Right ventricle myocardium inferior (tissue), 1 donor: ENCODE measurements at places on chromosomes 1 and 21. TPM values are rescaled to one million over a fixed set of nuclear protein-coding genes. Genes with fewer than 3 reads are reported as not detected.

- no peak for DNase-seq
These were observed 33.2 kb downstream of the OTUD7B start for GRCh38 chr1:149977345-149977744.

- no peak for DNase-seq
These were observed 23.4 kb upstream of the ATF3 start for GRCh38 chr1:212585210-212585609.

DNA sequence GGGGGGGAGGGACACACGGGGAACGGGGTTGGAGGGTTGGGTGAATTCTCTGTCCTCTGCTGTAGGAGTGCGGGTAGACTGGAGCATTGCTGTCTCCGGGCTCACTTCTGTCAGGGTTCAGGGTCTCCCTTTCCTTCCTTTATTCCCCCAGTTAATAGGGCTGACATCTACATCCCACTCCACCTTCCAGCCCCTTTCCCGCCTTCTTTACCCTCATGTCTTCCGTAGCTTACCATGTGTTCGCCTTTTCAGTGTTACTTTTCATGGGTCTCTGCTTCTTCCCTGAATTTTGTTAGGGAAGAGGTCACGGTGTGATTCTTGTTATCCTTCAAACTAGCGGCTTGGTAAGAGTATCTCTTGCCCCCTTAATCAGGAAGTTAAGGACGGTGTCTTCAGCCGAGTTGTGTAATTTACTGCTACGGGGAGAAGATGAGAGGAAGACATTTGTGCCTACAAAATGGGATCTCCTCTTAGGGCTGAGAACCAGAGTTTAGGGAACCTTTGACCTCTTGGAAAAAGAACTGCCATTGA, 917 bp downstream of the RAP1A start:
- DNase-seq = no peak

DNA sequence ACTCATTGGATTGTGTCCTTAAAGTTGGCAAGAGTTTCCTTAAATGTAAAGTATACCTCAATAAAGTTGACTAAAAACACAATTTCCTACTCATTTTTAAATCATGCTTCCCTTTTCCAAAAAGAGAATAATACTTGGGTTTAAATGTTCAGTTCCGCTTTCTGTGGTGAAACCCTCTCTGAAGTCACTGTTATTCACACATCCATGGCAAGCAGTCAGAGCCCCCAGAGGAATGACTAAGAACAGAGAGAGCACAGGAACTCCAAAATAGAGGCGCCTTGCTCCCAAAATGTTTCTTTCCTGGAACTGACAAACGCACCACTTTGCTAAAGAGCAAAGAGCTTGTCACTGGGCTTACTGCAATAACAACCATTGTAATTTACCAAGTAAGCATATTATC, 142.5 kb downstream of the TIAM1 start:
- no peak for DNase-seq

DNA sequence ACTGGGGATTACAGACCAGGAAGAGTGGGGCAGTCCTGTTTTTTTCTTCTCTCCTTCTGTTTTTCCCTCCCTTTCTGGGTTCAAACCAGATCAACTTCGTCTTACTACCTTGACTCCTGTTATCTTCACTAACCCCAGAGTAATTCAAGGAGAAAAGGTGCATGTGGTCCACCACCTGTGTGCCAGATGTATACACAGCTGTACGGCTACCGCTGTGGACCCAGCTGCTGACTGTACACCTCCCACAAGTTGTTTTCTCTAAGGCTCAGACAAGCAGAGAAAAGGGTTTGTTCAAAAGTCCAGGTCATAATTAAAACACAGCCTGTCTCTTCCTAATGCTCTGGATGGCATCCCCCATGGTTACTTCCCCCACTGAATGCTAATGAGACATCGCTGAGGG, 102.1 kb downstream of the LMX1A start:
- no peak for DNase-seq

- no peak for DNase-seq
These were observed 20.5 kb downstream of the MIER1 start for GRCh38 chr1:66945316-66945715.

- DNase-seq = no peak
These were observed 2.0 kb upstream of the COQ8A start for GRCh38 chr1:226937940-226938725.

- DNase-seq = peak; percentile 45
These were observed 4.0 kb downstream of the FBLIM1 start for GRCh38 chr1:15762546-15762945.

GRCh38 chr21:41956926-41957729, 3.3 kb upstream of the C2CD2 start:
- DNase-seq = no peak

- DNase-seq = no peak
These were observed 128.5 kb upstream of the EDN2 start for GRCh38 chr1:41612953-41613352.

DNA sequence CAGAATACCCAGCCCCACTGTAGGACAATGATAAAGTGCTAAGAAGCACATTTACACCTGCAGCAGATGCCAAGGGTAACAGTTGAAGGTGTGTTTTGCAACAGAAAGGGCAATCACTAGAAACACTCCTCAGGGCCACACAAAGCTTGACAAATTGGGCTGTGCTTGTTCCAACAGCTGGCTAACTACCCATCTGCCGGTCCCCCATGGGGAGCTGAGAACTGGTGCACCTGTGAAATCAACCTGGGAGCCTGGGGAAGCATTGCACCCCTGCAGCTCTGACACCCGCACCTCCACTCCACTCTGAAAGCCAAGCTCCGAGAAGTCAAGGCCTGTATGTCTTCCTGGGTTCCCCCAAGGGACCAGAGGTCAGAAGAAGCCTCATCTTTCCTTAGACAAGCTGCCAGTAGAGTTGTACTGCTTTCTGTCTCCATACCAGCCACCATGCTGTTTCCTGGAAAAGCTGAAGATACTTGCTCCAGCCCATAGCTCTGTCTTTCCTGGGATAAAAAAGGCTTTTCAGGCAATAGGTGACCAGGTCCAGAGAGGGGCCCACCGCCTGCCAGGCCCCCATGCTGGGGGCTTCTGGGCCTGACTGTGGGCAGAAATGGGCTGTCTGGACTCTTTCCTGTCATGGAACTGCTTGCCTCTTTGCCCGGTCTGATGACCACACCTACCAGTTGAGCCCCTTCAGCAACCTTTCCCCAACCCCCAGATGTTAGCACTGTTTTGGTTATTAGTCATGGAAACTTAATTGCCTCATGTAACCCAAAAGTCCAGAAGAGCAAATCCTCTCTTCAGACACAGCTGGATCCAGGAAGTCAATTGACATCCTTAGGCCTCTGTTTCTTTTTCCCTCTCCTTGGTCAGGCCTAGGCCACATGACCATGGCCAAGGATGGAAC, 93.6 kb downstream of the KIF14 start:
- DNase-seq = no peak

- no peak for DNase-seq
These were observed 113.1 kb downstream of the ZNF326 start for GRCh38 chr1:90107990-90108389.

- DNase-seq = no peak
These were observed 35.6 kb upstream of the MGST3 start for GRCh38 chr1:165595246-165595938.

DNA sequence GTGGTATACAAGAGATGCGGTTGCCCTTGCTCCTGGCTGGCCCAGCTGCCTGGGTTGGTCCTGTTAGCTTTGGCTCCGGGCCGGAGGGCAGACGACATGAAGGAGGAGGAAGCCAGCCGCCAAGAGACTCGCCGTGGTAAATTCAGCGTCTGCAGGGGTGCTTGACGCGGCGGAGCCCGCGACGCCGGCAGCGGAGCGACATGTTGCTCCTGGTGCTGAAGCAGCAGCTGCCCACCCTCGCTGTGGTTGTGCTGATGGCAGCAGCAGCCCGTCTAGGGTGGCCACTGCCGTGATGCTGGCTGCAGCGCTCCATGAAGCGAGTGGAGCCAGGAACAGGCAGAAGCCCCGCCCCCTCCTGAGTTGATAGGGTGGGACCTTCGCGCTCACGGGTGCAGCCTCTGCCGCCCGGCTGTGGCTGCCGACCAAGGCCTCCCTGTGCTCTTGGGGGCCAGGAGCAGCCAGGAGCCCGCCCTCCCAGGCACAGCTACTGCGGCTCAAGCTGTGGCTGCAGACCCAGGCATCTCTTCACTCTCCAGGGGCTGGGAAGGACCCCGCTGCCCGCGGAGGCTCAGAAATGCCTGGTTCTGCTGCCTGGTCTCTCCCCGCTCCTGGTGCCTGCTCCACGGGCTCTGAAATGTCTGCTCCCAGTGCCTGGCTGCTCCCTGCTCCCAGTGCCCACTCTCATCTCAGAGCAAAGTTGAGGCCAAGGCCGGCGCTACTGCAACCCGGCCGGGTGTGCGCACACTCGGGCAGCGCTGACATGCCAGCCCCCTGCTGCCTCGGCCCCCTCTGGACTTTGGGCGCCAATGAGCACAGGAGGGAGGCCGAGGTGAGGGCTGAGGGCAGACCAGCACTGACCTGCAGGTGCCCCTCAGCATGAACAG, 4.4 kb upstream of the ZNF692 start:
- DNase-seq = peak; percentile 93

- DNase-seq = peak; percentile 82
These were observed 90.2 kb downstream of the DMRTA2 start for GRCh38 chr1:50332941-50333594.

- no peak for DNase-seq
These were observed 111.7 kb downstream of the DISP1 start for GRCh38 chr1:222926566-222926965.

- no peak for DNase-seq
These were observed 50.4 kb downstream of the NFIA start for GRCh38 chr1:61132645-61133334.

GRCh38 chr1:67645495-67646144, 39.4 kb upstream of the GADD45A start:
- no peak for DNase-seq

- no peak for DNase-seq
These were observed 1.2 kb downstream of the KCTD3 start for GRCh38 chr1:215568299-215568692.

Gene KLF17
- not detected for total RNA-seq

Gene AGBL4
- total RNA-seq = 0.14 TPM

Gene RGS8
- total RNA-seq = not detected

Gene PRAMEF12
- not detected for total RNA-seq

Gene MTHFR
- total RNA-seq = 34.1 TPM

Gene NPHP4
- total RNA-seq = 4.8 TPM

Gene OR2T35
- total RNA-seq = not detected

Gene TCHHL1
- not detected for total RNA-seq
